A549 treated with dexamethasone at 1 μM for 4 hours (cell line): ENCODE measurements at places on chromosomes 3 and 15. TPM values are rescaled to one million over a fixed set of nuclear protein-coding genes. Genes with fewer than 3 reads are reported as not detected.

The TM4SF4 gene
- total RNA-seq = 27.3 to 44.6 TPM (median 35.9 TPM) in 5 replicates

The ZNF197 gene
- 1.4 to 2.4 TPM (median 2.0 TPM) in 5 replicates for total RNA-seq

The SOX2 gene
- total RNA-seq = 0.42 to 0.57 TPM (median 0.46 TPM) in 5 replicates

The CIP2A gene
- total RNA-seq = 13.1 to 21.1 TPM (median 20.1 TPM) in 5 replicates

The POLQ gene
- total RNA-seq = 5.3 to 8.1 TPM (median 6.7 TPM) in 5 replicates

The KIF7 gene
- 2.8 to 5.2 TPM (median 4.0 TPM) in 5 replicates for total RNA-seq

The ALDH1L1 gene
- 0.12 to 0.22 TPM (median 0.17 TPM) in 5 replicates for total RNA-seq

The PLAAT1 gene
- 0.09 to 0.16 TPM in 2 of 5 replicates, not detected in the others for total RNA-seq

The CLRN1 gene
- not detected in 5 replicates for total RNA-seq

The GASK1A gene
- not detected in 5 replicates for total RNA-seq

The TF gene
- 0.50 to 2.0 TPM (median 1.2 TPM) in 5 replicates for total RNA-seq

The FBXL22 gene
- 0.14 to 0.49 TPM (median 0.27 TPM) in 5 replicates for total RNA-seq

The DNAJB11 gene
- total RNA-seq = 53.7 to 57.8 TPM (median 55.5 TPM) in 5 replicates

The VIPR1 gene
- 1.2 to 2.3 TPM (median 1.7 TPM) in 5 replicates for total RNA-seq

The SLC9A9 gene
- total RNA-seq = 0.07 to 0.40 TPM (median 0.27 TPM) in 5 replicates

The MRPL3 gene
- total RNA-seq = 97.2 to 106 TPM (median 103 TPM) in 5 replicates

The CCR3 gene
- total RNA-seq = not detected in 5 replicates

The ACTRT3 gene
- 2.8 to 3.5 TPM (median 3.3 TPM) in 5 replicates for total RNA-seq

The GRK7 gene
- not detected in 5 replicates for total RNA-seq

The RHCG gene
- total RNA-seq = 37.0 to 51.0 TPM (median 39.6 TPM) in 5 replicates

The CLDN16 gene
- 0.06 to 0.10 TPM (median 0.08 TPM) in 4 of 5 replicates, not detected in the other for total RNA-seq

The SLC9C1 gene
- total RNA-seq = not detected in 5 replicates

The ARID3B gene
- total RNA-seq = 2.9 to 3.7 TPM (median 3.1 TPM) in 5 replicates

The SACM1L gene
- 12.5 to 17.7 TPM (median 16.7 TPM) in 5 replicates for total RNA-seq

The RASGRF1 gene
- total RNA-seq = 0.19 to 0.34 TPM (median 0.25 TPM) in 5 replicates

The CATSPER2 gene
- total RNA-seq = 0.17 to 1.8 TPM (median 0.86 TPM) in 5 replicates

The IL17RD gene
- total RNA-seq = 0.62 to 1.3 TPM (median 1.2 TPM) in 5 replicates

The COL8A1 gene
- not detected in 5 replicates for total RNA-seq

The NEO1 gene
- 25.7 to 38.4 TPM (median 36.7 TPM) in 5 replicates for total RNA-seq

The AGBL1 gene
- total RNA-seq = not detected in 5 replicates

The NTRK3 gene
- 16.4 to 27.2 TPM (median 22.9 TPM) in 5 replicates for total RNA-seq

The STAC gene
- total RNA-seq = 1.7 to 2.3 TPM (median 2.1 TPM) in 5 replicates

The IL12A gene
- total RNA-seq = 1.1 to 1.5 TPM (median 1.3 TPM) in 5 replicates

The ATP8B4 gene
- 0.72 to 1.1 TPM (median 0.94 TPM) in 5 replicates for total RNA-seq

The RLBP1 gene
- total RNA-seq = not detected in 5 replicates

The SYNPR gene
- not detected in 5 replicates for total RNA-seq

The CHRNB4 gene
- 0.96 to 1.3 TPM (median 1.0 TPM) in 5 replicates for total RNA-seq

The C2CD4A gene
- 0.11 to 0.14 TPM (median 0.12 TPM) in 5 replicates for total RNA-seq

The FBXW12 gene
- not detected in 5 replicates for total RNA-seq

The NMNAT3 gene
- total RNA-seq = 0.94 to 1.7 TPM (median 1.2 TPM) in 5 replicates

The MED12L gene
- total RNA-seq = 0.23 to 0.90 TPM (median 0.41 TPM) in 5 replicates

The OR5K2 gene
- total RNA-seq = not detected in 5 replicates

The ZNF660 gene
- not detected in 5 replicates for total RNA-seq

The CCDC33 gene
- 5.8 to 8.6 TPM (median 7.1 TPM) in 5 replicates for total RNA-seq
